ENCODE measurements at places on chromosomes 2 and 18.

DNA sequence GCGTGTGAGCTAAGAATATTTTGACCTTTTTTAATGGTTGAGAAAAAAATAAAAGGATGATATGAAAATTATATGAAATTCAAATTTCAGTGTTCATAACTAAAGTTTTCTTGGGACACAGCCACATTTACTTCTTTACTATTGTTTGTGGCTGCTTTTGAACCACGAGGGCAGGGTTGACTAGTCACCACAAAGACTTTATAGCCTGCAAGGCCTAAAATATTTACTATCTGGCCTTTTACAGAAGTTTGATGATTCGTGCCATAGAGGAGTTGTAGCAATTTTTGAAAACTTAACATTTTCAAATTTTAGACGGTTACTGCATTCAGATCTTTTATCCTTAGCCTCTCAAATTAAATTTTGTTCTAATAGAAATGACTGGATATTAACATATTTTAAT, 69.9 kb downstream of the LIMS1 start:
- DNase-seq, result no peak

DNA sequence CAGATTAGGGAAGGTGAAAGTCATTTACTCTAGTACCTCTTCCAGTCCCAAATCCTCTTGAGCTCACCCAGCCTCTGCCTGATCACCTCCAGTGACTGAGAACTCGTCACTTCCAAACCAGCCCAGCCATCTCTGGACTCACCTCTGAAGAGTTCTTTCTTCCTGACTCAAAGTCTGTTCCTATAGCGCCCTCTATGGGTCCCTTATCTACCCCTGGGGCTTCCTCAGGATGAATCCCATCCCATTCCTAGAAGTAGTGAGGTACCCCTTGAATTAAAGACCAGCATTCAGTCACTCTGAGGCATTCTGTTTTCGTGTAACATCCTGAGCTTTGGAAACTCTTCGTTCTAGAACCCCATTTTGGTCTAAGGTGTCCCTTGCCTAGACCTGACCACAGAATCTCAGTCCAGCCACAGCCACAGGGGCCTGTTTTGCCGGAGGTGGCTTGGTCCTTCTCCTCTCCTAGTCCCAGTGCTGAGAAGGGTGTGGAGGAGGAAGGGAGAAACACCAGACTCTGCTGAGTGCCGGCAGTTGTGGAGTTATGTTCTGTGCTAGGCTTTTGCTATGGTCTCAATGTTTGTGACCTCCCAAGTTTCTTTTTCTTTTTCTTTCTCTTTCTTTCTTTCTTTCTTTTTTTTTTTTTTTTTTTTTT, 32.7 kb downstream of the SIX3 start:
- DNase-seq, result peak; percentile 44

- DNase-seq, result no peak
Observed at GRCh38 chr2:226423498-226423960, 376.1 kb downstream of the IRS1 start.

- no peak for DNase-seq
Observed at GRCh38 chr18:24054130-24054529, 39.6 kb downstream of the TTC39C start.

- no peak for DNase-seq
Observed at GRCh38 chr2:139031722-139032121, 251.5 kb upstream of the NXPH2 start.

- no peak for DNase-seq
Observed at GRCh38 chr2:194383401-194383800, 1273.6 kb upstream of the SLC39A10 start.

GRCh38 chr2:46058140-46058539, 239.1 kb upstream of the EPAS1 start:
- no peak for DNase-seq

DNA sequence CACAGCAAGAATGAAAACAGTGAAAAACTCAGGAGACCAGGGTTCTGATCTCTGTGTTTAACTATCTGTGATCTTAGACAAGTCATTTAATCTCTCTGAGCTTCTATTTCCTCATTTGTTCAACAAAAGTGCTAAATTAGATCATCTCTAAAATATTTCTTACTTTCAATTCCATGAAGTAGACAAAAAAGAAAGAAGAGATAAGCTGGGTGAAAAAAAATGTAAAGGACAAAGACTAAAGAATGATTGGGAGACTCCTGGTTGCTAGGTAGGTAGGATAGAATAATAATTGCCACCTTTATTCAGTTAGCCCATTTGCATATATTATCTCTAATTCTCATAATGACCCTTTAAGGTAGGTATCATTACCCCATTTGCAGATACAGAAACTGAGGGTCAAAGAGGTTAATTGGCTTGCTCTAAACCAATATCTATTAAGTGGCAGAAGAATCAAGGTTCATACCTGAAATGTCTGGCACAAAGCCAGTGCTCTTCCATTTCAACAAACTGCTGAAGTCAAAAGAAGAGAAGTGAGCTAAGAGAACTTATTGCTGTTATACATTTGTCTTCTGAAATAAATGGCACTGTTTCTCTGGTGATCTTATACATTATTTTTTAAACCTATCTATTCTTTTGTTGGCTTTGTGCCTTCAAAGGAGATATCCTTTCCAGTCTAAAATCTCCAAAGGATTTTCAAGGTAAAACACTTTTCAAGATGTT, 141.7 kb downstream of the OTX1 start:
- peak; percentile 46 for DNase-seq

DNA sequence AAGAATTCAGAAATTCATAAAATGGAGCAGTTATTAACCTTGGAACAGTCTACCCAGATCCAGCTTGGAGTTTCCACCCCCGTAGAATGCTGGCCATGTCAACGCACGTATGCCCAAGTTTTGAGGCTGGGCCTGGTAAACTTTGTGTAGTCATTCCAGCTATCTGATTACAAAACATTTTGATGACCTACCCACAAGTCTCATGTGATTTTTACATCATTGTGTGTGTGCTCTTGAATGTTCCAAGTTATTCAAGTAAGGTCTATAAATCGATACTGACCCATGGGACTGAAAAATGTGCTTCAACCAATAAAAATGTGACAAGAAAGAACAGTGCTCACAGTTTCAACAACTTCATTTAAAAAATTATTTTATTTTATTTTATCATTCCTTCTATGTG, 32.5 kb upstream of the ICOS start:
- no peak for DNase-seq

DNA sequence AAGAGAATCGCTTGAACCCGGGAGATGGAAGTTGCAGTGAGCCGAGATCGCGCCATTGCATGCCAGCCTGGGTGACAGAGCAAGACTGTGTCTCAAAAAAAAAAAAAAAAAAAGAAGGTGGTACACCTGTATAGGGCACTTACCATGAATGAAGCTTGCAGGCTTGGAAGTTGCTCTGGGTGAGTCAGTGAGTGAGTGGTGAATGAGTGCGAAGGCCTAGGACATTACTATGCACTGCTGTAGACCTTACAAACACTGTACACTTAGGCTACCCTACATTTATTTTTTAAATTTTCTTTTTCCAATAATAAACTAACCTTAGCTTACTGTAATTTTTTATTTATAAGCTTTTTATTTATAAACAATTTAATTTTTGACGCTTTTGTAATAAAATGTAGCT, 78.4 kb upstream of the ATG16L1 start:
- no peak for DNase-seq
